ENCODE measurements at places on chromosomes 3 and 15.

- DNase-seq: no peak
These were observed 570 bp downstream of the SACM1L start for GRCh38 chr3:45689787-45690145.

GRCh38 chr15:90994059-90994416 lies 297 bp downstream of the PRC1 start:
- DNase-seq: no peak

DNA sequence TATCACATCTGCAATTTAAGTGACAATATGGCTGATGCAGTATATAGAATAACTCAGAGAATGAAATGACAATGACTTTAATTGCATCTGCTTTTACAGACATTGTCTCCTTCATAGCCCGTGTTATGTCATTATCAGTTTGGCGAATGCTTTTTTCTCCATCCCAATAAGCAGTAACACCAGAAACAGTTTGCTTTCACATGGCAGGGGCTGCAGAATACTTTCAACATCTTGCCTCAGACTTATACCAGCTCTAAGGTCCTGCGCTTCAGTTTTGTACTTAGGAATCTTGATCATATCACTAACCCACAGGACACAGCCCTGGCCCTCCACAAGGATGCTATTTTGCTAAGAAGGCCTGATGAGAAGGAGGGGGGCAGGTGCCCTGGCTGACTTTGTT lies 49.9 kb upstream of the SPESP1 start:
- no peak for DNase-seq

DNA sequence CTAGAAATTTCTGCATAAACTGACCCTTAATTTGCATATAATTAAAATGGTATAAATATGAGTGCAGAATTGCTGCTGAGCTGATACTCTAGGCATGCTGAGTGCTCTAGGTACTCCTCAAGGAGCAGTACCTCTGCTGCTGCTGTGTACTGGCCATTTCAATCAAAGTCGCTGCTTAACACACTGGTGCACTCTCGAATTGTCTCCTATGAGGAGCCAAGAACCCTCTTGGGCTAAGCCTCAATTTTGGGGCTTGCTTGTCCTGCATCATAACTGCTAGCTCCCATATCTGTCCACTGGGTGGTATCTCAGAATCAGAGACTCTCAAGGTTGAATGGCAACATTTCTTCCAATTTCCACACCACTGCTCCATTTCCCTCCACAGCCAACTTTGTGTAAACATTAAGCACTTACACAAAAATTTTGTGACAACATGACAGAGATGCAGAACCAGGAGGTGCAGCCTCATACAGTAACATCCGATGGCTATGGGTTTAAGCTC lies 82.5 kb downstream of the XXYLT1 start:
- no peak for DNase-seq

GRCh38 chr15:80709542-80709941 lies 14.4 kb downstream of the ABHD17C start:
- no peak for DNase-seq

GRCh38 chr3:77134769-77135168 lies 94.9 kb downstream of the ROBO2 start:
- DNase-seq: no peak

DNA sequence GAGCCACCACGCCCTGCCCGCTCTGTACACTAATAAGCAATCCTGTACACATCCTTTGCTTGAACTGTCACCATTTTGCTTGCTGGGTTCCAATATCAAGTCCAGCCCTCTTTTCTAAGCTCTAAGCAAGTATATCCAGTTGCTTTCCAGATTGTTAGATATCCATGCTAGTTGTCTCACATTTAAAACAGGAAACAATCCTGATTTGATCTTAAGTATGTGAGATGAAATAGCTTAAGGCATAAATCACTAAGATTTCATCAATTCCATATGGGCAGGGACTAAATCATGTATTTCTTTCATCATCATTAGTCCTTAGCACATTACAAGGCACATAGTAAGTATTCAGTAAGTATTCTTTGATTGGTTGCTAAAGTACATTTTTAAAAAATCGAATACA lies 16.2 kb downstream of the ATP11B start:
- DNase-seq: no peak

GRCh38 chr3:158668506-158668905 lies 3.9 kb downstream of the LXN start:
- DNase-seq: no peak
